Stimulated activated CD8-positive, alpha-beta memory T cell treated with anti-CD3 and anti-CD28 coated beads, Interleukin-12 subunit alpha, Interleukin-12 subunit beta, amount 100 ng/mL, for 4 hours (primary cell): ENCODE measurements at places on chromosomes 3 and 15.

DNA sequence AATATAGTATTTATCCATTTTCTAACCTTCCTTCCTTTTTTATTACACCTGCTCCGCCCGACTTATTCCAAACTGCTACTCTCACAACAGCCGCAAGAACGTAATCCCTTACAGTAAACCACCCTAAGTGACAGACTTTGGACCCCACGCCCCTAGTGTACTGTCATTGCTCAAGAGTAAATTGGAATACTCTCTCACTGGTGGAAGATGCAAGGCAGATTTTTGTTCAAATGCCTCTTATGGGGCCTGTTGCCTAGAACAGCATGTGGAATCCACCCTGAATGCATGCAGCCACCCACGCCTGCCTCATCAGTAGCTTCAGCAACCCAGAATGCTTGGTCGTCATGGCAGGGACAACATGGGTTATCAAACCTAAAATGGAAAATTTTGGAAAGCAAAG lies 226.2 kb upstream of the ST8SIA2 start:
- no peak for DNase-seq

DNA sequence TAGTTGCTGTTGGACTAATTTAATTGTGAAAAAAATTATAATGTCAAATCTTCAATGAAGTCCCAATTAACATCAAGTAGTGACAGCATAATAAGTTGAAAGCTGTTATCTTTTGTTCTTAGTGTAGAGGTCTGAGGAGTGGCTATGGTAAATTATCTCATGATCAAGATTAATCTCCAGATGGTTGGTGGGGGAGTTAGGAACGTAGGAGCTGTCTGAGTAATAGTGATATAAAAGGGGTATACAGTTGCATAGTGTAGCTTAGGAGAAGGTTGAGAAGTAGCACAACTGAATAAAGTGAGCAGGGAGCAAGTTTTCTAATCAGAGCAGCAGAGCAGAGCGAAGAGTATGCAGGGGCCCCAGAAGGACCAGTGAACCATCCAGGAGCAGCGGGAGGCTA lies 19.5 kb downstream of the TMOD2 start:
- no peak for DNase-seq

DNA sequence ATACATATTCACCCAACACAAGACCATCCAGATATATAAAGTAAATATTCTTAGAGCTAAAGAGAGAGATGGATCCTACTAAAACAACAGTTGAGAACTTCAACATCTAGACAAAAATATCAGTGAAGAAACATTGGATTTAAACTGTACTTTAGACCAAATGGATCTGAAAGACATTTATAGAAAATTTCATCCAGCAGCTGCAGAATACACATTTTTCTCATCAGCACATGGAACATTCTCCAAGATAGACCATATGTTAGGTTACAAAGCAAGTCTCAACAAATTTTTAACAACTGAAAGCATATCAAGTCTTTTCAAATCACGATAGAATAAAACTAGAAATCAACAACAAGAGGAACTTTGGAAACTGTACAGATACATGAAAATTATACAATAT lies 369.0 kb upstream of the CCDC54 start:
- DNase-seq, result no peak

DNA sequence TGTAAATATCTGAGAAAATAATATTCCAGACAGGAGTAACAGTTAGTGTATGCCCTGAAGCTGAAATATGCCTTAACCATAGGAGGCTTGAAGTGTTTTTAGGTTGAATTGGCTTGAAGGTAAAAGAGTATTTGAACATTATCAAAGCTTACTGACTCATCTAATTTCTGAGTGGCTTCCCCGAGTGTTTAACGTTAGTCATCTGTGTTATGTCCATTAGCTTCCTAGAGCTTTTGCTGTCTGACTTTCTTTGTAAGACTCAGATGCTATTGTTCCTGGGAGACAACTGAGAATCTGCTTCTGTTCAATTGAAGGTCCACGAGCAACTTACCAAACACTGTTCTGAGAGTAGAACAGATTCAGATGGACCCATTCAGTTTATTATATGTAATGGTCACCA lies 656.8 kb upstream of the NECTIN3 start:
- DNase-seq, result no peak

DNA sequence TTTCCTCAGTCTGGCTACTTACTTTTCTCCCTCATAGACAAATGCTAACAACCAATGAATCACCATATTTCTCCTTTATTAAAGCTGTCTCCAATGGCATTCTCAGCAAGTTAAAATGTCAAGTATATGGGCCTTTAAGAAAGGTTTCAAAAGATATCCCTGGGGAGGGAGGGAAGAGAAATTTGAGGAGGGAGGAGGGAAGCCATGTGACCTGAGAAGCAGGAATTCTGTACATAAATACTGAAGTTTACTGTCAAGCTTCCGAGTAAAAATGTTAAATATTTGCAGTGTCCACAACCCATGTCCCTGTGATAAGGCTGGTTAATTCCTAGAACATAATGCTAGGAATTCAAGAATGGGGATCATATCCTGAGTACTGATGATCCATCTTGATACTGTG lies 175.9 kb downstream of the CNTN4 start:
- no peak for DNase-seq

- no peak for DNase-seq
Measured at GRCh38 chr15:49179433-49180190, 9.6 kb downstream of the GALK2 start.

GRCh38 chr3:38581774-38582173 lies 67.7 kb downstream of the SCN5A start:
- no peak for DNase-seq

GRCh38 chr3:112463250-112463649 lies 36.0 kb downstream of the BTLA start:
- no peak for DNase-seq

DNA sequence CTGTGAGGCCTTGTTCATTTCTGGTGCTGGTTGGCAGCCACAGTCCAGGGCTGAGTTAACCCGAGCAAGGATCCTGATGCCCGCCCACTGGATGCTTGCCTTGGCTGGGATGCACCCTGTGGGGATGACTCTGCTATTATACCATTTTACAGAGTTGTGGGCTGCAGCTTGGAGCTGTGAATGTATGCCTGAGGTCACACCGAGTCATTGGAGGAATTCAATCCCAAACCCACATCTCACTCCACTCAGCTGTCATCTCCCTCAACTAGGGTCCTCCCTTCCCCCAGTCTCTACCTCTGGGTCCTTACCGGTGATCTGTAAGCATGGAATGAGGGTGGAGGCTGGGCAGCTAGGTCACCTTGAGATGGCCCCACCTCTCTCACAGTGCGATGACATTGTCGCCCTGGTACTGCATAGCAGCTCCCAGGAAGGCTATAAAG lies 22.1 kb downstream of the MAPKAPK3 start:
- DNase-seq, result no peak

GRCh38 chr3:30620402-30621360 lies 14.3 kb downstream of the TGFBR2 start:
- no peak for DNase-seq

GRCh38 chr3:150220799-150221198 lies 187.3 kb upstream of the TSC22D2 start:
- no peak for DNase-seq

DNA sequence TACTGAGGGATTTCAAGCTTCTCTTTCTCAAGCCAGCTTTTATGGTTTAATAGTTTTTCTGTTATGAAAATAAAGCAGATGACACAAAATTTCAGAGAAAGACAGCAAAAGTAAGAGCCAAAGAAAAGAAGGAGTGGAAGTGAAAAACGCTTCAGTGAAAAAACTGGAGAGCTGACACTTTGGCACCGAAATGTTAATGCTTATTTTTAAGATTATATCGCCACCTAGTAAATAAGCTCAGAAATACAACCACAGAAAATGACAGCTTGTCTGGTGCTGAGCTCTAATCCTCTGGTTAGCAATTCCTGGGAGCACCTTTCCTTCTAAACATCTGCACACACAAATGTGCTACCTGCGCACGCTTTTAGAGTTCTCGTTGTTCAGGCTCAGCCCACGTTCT lies 101.6 kb downstream of the ZPLD1 start:
- DNase-seq, result no peak

DNA sequence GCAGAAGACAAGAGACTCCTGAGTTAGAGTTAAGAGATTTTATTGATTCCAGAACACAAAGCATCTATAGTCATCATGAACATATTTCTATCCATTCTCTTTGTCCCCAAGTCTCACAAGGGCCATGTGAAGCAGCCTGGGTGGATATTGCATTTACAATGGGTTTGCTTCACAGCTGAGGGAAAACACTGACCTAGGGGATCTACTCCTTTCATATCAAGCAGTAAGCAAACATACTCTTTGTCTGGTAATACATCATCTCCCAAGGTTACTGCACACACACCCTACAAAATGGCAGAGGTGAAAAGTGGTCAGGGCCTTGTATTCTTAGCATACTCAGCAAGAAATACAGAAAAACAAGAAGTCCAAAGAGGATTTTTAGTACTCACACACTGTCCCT lies 267.7 kb upstream of the BCHE start:
- no peak for DNase-seq

- no peak for DNase-seq
Measured at GRCh38 chr15:68465861-68466560, 34.0 kb upstream of the ITGA11 start.

DNA sequence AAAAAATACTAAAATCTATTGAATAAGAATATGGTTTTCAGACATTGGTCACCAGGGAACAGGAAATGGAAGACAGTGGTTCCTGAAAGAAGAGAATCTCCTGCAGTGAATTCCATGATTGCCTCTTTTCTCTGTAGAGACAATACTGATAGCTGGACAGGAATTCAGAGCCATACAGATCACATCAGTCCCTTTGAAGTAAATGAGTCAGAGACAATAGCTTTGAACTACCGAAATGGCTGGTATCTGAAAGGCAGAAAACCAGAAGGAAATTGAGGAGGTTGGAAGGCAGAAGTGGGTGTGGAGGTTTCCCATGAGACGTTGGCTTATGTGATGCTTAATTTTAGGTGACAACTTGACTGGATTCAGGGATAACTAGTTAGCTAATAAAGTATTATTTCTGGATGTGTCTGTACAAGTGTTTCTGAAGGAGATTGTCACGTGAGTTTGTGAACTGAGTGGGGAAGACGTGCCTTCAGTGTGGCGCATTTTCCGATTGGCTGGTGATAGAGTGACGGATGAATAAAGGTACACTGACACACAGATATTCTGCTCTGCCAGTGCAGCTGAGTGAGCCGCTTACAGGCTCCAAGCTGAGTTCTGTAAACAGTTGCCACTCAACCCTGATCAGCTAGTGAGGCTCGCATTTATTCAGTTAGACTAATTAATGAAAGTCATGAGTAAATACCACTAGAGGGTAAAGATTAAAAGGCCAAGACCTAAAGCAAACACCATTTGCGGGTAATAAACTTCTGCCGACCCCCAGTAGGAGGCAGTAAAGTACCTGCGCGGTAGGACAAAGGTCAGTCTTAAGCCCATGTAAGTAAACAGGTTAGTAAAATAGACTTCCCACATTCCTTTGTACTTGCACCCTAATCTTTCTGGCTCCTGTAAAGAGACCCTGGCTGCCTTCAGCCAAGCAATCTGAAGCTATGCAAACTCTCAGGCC lies 1298.6 kb downstream of the SI start:
- no peak for DNase-seq

DNA sequence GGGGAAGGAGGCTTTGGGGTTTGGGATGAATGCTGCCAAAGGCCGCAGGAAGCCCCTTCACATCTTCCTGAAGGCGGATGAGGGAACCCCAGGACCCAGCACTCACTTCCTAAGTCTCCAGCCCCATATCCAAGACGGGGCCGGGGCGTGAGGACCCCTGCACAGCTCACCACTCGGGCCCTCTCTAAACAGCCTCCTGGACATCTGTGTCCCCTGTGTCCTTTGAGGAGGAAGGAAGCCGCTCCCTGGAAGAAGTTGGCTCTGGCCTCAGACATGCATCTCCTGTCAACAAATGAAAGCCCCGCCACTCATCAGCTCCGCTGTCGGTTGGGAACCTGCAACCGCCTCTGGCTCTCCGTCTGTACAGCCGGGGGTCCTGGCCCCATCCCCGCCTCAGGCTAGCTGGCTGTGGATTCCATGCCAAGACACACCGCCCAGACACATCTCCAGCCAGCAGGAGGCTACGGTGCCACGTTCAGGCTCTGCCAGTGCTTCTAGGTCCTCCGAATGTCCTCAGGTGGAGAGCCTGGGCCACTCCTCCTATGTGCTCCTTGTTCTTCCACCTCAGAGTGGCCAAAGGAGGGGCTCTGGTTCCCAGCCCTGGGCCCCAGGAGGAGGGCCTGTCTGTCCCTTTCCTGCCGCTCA lies 140.0 kb upstream of the MEF2A start:
- no peak for DNase-seq

DNA sequence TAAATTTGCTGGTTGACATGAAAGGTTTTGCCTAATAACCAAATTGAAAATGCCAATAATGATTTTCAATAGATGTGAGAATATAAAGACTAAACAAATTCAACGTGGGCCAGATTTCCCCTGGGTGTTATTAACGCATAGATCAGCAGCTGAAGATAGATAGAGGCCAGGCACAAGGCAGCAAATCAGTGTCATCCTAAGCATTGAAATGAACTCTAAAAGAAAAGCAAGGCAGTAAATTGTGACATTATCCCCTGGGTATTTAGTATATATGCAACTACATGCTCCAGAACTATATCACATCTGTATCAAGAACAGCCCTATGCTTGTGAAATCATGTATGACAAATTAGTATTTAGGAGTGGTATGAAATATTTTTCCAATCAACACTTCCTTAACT lies 167.1 kb upstream of the EPHA3 start:
- DNase-seq, result no peak

DNA sequence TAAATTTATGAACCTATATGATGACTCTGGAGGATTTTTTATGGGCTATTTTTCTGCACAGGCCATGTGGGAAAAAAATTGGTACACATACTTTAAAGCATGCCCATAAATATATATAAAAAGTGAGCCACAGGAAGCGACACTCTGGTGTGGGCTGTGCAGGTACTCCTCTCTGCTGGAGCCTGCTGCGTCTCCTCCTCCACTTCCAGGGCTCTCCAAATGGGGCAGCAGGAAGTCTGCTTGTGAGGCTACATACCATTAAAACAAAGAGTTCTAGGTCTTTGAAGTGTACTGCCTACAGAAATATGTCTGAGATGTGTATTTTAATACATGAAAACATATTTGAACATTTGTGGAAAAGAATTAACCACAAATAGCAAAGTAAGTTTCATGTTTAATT lies 135.1 kb downstream of the CTNNB1 start:
- DNase-seq, result no peak

DNA sequence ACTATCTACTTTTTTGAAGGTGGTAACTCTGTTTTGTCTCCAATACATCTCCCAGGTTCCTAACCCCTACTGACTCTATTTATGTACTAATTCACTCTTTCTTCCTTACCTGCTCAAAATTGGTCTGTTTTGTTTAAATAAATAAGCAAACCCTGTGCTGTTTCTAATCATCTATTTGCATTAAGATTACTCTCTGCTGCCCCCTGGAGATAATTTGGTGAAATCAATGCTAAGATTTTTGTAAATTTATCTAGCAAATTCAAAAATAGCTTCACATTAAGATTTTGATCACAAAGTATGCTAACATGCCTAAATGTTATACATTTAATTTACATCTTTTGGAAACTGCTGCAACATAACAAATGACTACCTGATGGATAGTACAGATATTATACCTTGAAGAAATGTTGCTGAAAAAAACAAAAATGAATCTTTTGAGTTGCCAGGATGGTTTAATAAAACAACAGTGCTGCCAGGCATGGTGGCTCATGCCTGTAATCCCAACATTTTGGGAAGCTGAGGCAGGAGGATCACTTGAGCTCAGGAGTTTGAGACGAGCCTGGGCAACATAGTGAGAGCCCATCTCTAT lies 4.4 kb upstream of the CD200R1 start:
- DNase-seq, result no peak

GRCh38 chr3:2915826-2916225 lies 194.3 kb downstream of the IL5RA start:
- no peak for DNase-seq
